ENCODE measurements at places on chromosomes 3 and 15.

DNA sequence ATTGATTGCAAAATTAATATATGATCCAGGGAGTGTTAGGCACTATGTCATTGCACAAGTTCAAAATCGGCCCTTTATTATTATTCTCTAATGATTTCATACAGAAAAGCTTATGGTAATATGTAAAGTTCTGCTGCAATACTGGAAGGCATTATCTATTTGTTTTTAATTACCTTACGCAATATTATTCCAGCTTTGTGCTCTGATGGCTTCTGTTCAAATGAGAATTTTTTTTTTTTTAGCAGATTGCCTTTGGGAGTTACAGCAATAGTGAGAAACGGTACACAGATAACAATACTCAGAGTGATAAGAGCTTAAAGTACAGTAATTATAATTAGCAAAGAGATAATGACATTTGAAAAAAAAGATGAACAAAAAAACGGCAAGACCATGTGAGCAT lies 602.2 kb upstream of the ALCAM start:
- no peak for DNase-seq

DNA sequence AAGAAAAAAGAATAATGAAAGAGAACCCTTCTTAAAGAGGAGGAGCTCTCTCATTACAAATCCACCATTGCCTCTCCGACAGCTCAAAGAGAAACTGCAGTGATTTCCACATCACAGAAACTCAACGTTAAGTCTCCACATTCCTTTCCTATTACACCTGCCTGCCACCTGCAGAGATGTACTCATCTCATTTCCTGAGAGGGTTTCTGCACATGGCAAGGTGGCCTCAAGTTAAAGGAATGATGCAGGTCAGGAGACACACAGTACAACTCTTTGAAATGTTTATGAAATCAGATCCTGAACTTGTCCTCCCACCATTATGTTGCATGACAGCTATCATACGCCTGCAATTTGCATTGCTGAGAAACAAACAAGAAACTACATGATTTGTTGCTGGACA lies 458.4 kb upstream of the ADAMTS9 start:
- no peak for DNase-seq

DNA sequence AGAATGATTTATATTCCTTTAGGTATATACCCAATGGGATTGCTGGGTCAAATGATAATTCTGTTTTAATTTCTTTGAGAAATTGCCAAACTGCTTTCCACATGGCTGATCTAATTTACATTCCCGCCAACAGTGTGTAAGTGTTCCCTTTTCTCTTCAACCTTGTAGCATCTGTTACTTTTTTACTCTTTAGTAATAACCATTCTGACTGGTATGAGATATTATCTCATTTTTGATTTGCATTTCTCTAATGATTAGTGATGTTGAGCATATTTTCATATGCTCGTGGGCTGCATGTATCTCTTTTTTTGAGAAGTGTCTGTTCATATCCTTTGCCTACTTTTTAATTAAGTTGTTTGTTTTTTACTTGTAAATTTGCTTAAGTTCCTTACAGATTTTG lies 1264.2 kb downstream of the OTOL1 start:
- no peak for DNase-seq

DNA sequence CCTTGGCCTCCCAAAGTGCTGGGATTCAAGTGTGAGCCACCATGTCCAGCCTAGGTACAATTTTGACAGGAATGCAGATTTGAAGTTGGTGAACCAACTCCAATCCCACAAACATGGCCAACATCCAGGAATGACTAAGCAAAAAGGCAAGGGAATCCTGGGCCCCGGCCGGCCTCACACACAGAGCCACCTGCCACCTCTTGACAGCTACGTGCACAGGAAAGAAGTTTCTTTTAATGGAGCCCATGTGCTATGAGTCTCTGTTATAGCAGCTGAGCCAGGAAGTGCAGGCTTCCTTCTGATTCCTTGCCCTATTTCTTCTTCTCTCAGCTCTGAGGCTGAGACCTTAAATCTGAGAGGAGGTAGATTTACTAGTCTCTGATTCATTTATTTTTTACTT lies 8.8 kb downstream of the TMEM40 start:
- no peak for DNase-seq

- DNase-seq: no peak
Observed at GRCh38 chr3:66350601-66351000, 129.8 kb downstream of the SLC25A26 start.

DNA sequence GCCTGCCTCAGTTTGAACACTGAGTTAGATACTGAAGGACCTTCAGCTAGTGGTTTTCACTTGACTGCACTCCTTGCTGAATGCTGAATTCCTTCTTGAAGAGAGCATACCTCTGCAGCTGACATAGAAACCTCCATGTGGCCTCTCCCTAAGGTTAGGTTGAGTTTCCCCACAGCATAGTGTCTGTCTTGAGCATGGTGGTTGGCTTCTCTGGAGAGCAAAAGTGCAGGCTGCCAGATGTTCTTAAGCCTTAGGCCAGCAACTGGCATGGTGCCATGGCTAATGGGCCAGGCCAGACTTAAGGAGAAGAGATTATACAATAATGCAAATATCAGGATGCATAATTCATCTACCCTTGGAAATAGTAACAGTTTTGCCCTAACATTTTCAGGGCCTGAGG lies 545.6 kb upstream of the ZNF385D start:
- DNase-seq: no peak

GRCh38 chr15:58698887-58699641 lies 50.4 kb downstream of the ADAM10 start:
- no peak for DNase-seq

All from testis (tissue), 5 donors.